HCEC 1CT (cell line): ENCODE measurements at places on chromosomes 5 and 9.

DNA sequence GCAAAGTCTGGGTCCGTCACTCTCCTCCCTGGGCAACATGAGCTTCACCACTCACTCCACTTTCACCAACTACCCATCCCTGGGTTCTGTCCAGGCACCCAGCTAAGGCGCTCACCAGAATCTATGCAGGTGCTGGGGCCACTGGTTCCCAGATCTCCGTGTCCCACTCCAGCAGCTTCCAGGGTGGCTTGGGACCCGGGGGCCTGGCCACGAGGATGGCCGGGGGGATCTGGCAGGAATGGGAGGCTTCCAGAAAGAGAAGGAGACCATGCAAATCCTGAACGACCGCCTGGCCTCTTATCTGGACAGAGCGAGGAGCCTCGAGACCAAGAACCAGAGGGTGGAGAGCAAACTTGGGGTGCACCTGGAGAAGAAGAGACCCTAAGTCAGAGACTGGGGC, 1611.0 kb upstream of the ACO1 start:
- no peak for DNase-seq

DNA sequence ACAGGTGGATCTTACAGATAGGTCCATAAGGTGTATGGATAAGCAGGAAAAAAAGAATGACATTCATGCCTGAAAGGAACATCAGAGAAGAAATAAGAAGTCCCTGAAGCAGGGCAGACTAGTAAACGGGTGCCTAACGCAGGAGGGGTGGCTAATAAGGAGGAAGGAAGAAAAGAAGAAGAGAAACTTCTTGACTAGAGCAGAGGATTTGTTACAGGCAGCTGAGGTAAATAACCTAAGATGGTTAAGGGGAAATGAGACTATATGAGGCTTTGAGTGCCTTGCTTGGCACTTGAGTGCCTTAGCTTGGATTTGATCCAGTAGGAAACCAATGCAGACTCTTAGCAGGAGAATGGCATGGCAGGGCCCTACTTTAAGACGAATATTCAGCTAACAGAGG, 313.5 kb upstream of the PDE4D start:
- DNase-seq, result no peak

GRCh38 chr9:136353088-136353487, 10.5 kb downstream of the DNLZ start:
- DNase-seq, result no peak

DNA sequence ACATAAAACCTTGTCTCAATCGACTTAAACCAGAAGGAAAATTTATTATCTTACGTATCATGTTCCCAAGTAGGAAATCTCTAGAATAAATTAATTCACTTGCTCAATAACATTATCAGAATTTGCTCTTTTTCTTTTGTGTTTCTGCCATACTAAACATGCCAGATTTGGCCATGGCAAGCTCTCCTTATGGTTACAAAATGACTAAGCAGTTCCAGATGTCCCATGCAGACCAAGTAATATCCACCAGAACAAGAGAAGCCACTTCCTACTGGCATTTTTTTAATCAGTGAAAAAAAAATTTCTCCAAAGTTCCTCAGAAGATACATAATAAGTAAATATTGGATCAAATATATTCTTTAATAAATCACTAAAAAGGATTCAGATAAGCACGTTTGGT, 25.2 kb upstream of the ADAMTS6 start:
- DNase-seq, result peak; percentile 30

- no peak for DNase-seq
These were observed 43.2 kb downstream of the UBE2QL1 start for GRCh38 chr5:6491919-6492290.

GRCh38 chr5:178309271-178310013, 76.8 kb upstream of the PHYKPL start:
- DNase-seq, result no peak

DNA sequence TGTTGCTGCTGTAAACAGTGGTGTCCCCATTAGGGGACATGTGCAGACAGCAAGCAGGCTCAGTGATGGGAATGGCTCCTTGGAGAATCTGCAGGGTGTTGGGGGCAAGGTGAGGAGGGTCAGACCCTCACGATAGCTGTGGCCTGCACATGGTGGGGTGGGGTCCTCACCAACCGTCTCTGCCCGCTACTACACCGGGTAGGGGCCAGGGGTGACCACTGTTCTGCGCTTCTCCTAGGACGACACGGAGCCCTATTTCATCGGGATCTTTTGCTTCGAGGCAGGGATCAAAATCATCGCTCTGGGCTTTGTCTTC, 4.9 kb downstream of the CACNA1B start:
- DNase-seq, result no peak
